Kidney glomerular epithelial cell (primary cell): ENCODE measurements at places on chromosomes 11 and 22.

DNA sequence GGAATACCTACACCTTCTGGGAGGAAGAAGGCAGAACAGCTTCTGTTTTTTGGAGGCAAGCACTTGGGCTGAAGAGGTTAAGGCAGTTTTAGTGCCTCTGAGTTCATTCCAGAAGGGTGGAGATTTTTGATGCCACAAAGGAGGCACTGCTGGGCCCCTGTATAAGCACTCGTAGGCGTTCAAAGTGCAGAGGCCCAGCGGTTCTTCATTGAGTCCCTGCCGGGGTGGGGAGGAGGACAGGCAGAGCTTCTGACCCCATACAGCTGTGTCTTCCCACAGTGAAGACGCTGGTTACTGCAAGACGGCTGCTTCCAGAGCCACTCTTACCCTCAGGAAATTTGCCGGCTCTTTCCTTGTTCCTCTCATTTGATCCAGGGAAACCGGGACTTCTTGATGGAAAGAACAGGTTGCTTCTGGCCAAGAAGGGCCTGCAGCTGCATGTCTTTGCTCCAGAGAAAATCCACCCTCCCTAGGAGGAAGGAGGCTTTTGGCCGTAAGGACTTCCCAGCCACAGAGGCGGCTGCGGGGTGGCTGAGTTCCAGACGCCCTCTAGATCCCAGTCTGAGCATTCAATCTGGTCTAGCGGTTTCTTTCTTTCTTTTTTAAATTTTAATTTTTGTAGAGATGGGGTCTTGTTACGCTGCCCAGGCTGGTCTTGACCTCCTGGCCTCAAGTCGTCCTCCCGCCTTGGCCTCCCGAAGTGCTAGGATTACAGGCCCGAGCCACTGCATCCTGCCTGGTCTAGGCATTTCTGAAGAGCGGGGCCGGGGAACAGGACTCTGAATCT, 9.4 kb downstream of the ADAMTS15 start:
- DNase-seq, result no peak

- DNase-seq, result no peak
Measured at GRCh38 chr11:11449327-11449726, 96.3 kb upstream of the CSNK2A3 start.

- no peak for DNase-seq
Measured at GRCh38 chr11:932435-932834, 6.8 kb downstream of the AP2A2 start.

DNA sequence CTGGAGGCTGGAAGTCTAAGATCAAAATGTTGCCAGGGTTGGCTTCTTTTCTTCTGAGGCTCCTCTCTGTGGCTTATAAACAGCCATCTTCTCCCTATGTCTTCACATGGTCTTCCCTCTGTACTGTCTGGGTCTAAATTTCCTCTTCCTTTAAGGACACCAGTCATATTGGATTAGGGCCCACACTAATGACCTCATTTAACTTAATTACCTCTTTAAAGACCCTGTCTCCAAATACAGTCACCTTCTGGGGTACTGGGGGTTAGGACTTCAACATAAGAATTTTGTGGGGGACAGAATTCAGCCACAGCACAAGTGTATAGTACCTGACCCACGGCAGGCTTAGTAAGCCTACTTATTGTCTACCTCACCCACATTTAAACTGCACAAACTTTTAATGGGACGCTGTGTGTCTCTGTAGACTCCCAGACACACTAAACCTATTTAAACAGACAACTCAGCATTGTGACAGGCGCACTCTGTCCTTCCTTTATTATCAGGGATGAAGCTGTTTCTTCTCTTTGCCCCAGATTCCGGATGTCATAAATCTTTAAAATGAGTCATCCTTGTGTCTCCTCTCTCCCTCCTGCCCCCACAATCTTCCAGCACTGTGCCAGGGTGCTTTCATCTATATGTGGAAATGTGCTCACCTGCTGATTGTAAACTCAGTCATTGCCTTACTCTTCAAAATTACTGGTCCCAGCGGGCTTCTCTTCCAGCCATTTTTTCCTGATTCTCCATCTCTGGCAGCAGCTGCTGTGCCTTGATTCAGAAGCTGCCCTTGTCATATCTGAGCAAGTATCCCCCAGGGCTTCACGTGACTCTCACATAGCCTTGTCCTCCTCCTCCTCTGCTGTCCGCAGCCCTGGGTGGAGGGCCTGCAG, 5.4 kb upstream of the MAPK8IP1 start:
- DNase-seq, result peak; percentile 72

DNA sequence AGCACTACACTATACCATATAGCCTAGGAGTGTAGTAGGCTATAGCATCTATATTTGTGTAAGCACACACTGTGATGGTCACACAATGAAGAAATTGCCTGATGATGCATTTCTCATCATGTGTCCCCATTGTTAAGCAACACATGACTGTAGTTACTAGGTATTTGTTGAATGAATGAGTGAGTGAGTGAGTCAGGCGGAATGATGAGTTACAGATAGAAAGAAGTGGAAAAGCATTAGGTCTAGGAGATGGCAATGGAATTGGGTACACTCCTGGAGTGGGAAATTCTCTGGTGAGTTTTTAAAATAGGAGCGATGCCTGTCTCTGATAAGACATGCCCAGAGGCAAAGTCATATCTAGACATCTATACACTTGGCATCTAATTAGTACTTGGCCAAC, 160.5 kb upstream of the TBCEL start:
- peak; percentile 4 for DNase-seq

DNA sequence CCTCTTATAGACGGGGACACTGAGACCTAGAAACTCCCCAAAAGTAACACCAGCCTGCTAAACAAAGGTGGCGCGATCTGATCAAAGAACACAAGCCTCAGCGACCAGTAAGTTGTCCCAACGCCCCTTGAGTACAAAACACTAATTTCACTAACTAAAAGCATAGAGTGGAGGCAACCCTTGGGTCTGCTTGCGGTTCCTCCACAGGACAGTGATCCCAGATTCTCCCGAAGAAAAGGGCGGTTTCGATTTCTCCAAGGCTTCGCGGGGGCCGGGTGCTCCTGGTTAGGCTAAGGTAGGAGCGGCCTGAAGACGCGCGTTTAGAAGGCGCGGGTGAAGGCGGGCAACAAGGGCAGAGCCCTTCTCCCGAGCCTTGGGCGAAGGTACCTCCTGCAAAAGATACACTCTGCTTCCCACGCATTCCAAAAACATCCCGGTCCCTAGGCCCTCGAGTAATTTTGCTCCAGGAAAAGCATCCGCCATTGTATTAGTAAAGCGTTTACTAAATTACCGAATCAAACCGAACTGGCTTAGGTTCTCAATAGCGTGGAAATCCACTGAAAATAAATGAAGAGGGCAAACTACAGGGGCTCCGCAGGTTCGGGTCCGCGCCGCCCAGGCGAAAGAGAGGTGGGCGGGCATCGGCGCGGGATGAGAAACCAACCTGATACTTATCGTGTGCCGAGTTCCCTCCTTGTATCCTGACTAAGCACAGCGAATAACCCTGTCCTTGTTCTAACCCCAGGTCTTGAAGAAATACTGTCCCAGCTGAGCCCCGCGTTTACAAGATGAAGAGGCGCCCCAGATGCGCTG, 2.0 kb downstream of the WT1 start:
- DNase-seq, result peak; percentile 44

DNA sequence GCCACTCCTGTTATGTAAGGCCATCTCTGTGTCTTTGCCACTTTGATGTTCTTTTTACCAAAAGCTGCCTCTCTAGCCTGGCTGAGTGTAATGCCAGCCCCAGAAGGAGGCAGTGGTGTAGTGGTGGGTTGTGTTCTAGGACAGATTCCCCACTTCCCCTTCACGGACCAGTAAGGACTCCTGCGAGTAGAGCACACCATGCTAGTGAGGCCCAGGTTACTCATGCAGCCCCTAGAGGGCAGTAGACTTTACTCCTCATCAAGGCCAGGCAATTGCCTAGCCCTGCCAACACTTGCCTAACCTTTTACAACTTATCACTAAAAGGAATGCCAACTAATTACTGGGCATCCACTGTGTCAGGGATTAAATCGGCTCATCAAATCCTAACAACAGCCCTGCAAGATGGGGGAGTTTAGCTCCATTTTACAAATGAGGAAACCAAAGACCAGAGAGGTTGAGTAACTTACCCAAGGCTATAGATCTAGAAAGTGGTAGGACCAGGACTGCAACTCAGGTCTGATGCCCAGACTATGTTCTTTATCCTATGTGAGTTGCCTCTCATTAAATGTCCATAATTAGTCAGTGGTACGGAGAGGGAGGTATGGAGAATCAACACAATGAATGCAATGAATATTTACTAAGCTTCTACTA, 75.3 kb downstream of the APIP start:
- DNase-seq, result no peak
